Fibroblast of the aortic adventitia (primary cell): ENCODE measurements at places on chromosomes 6 and 20. TPM values are rescaled to one million over a fixed set of nuclear protein-coding genes. Genes with fewer than 3 reads are reported as not detected.

TRIM15 gene
- not detected in 2 replicates for total RNA-seq

EDN3 gene
- not detected in 2 replicates for total RNA-seq

SLC22A16 gene
- total RNA-seq, result 0.09 TPM in 1 of 2 replicates, not detected in the other

BCAS1 gene
- 0.09 and 2.3 TPM in 2 replicates for total RNA-seq

NKAIN2 gene
- total RNA-seq, result under 0.01 TPM in 1 of 2 replicates, not detected in the other

ELOVL2 gene
- total RNA-seq, result 0.16 and 0.18 TPM in 2 replicates
